NCI-H2107 (cell line): ENCODE measurements at places on chromosomes 4 and X.

DNA sequence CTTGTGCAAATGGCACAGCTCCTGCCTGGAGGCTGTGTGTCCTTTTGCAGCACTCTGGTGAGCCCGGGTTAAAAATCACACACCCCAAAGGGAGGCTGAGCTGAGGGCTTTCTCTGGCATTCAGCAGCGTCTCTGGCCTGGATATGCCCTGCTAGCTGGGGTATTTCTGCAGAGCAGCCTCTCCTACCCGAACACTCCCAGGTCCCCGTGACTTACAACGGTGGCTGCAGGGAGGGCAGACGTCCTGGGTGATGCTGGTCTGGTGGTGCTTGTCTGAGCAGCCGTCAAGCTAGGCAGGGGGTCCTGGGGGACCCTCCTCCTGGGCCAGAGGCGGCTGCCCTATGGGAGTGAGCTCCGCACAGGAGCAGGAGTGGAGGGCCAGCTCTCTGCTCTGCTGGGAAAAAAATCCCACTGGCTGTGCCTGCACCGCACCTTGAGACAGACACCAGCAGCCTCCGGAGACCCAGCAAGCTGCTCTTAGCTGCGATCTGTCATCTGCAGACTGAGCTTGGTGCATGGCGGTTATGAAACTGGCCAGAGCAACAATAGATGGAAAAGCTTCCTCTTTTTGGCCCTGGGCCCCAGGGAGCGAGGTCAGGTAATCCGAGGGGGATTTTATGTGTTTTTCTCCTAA lies 41.3 kb upstream of the ASMTL start:
- DNase-seq = no peak

- no peak for DNase-seq
Observed at GRCh38 chr4:143514497-143514896, 995 bp downstream of the SMARCA5 start.

DNA sequence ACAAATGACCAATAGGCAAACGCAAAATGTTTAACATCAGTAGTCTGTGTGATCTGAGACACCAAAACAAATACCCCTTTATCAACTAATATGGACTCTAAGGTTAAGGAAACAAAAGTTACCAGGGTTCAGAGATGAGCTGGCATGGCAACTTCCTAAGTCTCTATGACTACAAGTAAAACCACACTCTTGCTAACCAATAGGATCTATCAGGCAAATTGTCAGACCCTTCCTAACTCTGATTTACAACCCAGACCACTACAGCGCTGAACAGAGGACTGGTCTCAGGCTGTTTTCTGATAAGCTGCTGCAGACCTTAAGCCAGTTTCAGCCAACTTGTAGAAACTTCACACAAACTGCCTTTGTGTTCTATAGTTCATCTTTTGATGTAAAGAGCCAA lies 608.0 kb downstream of the TLL1 start:
- DNase-seq = no peak

DNA sequence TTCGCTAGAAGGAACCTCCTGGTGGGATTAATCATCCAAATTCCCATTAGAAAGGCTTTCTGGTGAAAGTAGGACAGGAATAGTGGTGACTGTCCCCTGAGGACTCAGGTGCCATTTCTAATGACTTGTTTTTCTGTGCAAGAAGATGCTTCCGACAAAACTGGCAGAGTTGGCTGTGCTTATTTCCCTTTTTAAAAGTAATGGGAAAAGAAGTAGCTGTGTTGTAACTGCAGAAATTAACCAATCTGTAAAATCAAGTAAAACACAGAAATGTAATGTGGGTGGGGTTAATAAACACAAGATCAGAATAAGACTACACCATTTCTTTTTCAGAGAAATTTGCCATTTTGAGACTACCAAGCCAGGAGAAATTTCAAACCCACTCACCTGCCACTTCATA lies 55.0 kb upstream of the FAM9B start:
- DNase-seq = no peak

- DNase-seq = no peak
Observed at GRCh38 chrX:39360101-39360500, 558.8 kb downstream of the MID1IP1 start.

DNA sequence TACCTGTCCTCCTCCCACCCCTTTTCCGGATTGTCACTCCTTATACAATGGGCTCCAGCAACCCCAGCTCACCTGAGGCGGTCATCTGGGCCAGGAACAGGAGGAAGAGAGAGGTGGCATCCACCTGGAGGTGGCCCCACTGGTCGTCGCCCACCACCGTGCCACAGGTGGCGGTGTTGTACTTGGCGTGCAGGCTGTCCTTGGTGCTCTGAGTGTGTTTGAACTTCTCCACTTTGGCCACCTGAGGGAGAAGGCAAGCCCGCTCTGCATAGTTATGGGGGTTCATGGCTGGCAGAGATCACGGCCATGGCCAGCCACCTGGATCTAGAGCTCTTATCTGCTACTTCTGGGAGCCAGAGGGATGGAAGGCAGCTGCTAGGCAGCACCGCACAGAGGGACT lies 32.9 kb downstream of the PHKA2 start:
- DNase-seq = no peak

DNA sequence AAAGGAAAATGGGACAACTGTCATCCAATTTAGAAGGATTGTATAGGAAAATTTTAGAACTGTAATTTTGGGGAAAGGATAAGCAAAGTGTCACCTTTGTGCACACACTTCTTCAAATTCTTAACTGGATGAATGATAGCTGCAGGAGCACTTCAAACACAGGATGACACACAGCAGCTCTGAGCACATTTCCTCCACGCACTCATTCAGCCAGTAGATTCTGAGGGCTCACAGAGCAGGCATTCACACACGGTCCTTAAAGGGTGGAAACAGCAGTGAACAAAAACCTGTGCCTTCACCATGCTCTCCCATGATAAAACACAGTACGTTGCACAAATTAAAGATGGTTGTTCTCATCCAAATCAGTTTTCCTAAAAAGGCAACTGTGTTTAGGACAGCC lies 38.5 kb upstream of the KLF3 start:
- no peak for DNase-seq

DNA sequence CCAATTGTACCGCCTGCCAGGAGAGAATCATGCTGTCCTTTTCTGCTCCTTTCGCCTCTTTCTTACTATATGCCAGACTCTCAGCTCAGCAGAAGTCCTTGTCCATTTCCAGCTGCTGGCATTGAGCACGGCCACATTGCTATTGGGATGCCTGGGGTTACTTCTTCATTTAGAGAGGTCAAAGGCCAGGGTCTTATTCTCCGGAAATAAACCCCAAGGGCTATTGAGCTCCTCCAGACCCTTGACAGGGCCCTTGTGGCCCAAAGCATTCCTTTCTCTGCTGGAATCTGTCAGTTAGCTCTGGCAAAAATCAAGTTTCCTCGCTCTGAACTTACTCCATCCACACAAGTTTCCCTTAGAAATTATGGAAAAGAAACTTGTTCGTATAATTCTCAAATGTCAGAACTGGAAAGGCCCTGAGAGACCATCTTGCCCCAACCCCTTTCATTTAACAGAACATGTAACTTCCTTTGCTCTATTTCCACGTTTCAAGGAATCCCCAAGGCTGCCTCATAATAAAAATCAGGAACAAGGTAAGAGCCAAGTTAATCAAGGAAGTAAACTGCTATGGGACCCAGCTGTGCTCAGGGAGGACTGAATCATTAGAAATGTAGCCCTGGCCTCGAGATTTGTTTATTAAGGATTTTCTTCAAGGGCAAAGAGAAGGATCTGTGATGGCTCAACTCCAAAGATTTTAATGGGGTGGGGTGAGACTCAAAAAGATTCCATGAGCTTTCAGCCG lies 11.8 kb downstream of the AKAP4 start:
- no peak for DNase-seq

DNA sequence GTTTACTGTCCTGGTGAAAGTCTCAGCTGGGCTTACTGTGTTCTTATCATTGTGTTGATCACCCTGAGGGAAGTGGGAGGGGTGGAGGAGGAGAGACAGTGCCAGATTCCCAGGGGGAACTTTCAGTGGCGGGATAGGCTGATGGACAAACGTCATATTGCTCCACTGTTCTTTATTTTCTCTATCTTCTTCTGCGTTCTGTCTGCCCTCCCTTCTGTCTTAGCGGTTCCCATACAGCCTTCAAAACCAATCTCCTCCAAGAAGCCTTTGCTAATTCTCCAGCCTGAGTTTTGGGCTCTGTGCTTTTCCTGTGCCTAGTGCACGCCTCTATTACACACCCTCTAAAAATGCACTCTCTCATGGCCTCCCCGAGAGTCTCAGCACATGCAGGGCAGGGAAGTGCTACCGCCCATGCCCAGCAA lies 448.7 kb upstream of the FAT1 start:
- no peak for DNase-seq

GRCh38 chrX:2710041-2710840 lies 19.1 kb downstream of the CD99 start:
- no peak for DNase-seq

DNA sequence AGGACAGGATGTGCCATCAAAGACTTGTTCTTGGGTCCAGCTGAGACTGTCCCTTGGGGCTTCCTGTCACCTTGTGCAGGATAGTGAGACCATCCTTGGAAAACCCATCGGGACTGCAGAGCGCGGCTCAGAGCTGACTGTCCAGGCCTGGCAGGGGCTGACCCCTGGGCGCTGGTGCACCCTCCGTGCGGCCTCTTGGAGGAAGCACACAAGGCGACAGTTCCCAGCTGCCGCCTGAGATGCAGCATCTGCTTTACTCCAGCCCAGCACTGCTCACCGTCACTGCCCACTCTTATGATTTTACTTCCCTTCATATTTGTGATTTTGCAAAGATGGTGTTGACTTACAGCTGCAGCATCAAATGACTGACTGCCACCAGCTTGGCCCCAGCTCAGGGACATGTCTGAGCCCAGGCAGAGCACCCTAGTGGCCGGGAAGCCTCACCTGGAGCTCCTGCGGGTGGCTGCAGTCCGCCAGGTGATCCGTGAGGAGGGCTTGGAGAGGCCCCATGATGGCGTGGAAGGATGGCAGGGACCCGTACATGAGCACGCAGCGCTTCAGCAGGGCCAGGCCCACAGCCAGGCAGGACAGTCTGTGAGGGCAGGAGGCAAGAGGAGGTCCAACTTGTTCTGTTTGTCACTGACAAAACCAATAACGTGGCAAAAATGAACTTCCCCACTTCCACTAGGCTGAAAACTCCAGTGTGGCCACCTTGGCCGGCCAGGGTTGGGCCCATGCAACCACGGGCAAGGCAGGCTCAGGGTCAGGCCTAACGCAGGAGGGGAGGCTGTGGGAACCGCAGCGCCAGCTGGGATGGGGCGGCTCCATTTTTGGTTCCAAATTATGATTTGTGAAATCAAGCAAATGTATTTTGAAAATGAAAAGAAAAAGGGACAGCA lies 21.8 kb downstream of the NOP14 start:
- no peak for DNase-seq

DNA sequence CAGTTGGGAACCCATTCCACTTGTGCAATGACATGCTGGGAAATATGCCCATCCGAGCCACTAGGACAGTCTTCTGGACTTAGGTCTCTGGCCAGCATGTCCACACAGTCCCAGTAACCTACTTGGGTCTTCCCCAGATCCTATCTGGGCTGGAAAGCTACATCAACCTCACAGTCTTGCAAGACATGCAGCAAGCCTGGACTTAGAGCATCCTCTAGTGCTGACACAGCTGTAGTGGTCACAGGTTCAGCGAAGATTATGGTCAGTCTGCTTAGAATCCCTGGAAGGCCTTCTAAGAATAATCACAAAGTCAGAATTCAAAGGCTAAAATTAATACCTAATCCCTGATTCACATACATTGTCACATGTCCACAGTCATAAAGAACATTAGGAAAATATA lies 842.7 kb downstream of the STPG2 start:
- DNase-seq = no peak

- DNase-seq = no peak
Observed at GRCh38 chr4:105956569-105956968, 61.3 kb downstream of the NPNT start.

DNA sequence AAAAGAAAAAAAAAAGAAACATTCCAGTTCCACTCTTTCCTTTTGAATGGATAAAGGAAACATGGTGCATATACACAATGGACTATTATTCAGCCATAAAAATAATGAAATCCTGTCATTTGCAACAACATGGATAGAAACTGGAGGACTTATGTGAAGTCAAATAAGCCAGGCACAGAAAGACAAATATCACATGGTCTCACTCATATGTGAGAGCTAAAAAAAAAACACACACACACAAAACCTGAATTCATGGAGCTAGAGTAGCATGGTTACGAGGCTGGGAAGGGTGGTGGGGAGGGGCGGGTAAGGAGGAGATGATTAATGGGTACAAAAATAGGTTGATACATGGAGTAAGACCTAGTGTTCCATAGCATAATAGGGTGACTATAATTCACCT lies 22.4 kb upstream of the SH3KBP1 start:
- DNase-seq = no peak

GRCh38 chrX:47215291-47215900 lies 3.1 kb upstream of the CDK16 start:
- DNase-seq = no peak

DNA sequence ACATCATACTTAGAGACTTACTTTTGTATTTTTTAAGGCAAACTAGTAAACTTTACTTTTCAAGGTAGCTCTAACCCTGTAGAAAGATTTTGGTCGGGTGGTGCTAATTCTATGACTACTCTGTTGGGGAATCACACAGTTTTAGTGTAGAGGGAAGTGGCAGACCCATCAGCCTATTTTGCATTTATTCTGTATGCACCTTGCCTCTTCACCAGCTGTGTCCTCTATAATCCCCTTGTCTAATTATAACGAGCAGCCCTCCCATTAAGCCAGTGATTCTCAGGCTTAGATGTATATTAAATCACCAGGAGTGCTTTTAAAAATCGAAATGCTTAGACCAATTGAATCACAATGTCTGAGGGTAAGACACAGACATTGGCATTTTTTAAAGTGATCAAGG lies 78.1 kb downstream of the GALNT7 start:
- no peak for DNase-seq

GRCh38 chr4:118836301-118837120 lies 585 bp upstream of the SEC24D start:
- no peak for DNase-seq

- DNase-seq = no peak
Observed at GRCh38 chr4:140344621-140345020, 28.8 kb upstream of the SCOC start.

DNA sequence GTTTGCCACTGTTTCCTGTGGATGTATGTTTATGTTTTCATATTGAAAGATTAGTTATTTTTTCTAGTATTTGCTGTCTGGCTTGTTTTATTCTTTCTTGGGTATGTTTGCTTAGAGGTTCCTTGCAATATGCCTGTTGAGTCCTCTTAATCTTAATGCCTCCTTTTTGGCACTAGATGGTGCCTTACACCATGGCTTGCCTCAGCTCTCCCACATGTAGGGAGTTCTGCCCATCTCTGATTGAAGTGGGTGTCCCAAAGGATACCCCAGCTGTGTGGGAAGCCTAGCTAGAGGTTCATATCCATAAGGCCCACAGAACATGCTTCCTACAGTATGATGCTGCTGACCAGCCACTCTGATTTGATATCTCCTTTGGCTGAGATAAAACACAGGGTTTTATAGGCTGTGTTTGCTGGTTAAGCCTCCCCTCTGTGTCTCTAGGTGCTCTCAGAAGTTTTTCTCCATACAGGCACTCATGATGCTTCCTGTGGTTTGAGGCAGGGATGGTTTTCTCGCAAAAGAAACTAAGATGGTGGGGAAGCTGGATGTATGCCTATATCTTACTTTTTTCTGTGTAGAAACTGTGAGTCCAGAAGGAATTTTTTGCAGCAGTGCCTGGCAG lies 162.4 kb downstream of the ASB9 start:
- no peak for DNase-seq
